SJSA1 (cell line): ENCODE measurements at places on chromosomes 5 and 9. TPM values are rescaled to one million over a fixed set of nuclear protein-coding genes. Genes with fewer than 3 reads are reported as not detected.

- no peak for DNase-seq
Observed at GRCh38 chr5:89190515-89191265, 307.7 kb upstream of the MEF2C start.

DNA sequence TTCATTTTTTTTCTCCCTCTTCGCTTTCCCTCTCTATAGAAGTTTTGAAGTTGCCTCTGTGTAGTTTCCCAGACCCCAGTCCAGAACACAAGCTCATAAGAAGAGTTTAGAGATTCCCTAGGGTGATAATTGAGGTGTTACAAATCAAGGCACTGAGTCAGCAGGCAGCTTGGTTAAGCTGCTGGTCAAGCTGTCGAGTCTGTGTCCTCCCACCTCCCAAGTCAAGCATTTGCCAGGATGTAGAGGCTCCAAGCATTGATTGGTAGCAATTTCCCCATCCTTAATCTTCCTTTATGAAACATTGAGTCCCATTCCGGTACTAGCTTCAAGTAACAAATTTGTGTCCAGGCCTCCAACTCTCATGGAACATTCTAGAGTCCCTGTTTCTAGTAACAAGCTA is 47.5 kb upstream of the SLC1A1 start:
- no peak for DNase-seq

DNA sequence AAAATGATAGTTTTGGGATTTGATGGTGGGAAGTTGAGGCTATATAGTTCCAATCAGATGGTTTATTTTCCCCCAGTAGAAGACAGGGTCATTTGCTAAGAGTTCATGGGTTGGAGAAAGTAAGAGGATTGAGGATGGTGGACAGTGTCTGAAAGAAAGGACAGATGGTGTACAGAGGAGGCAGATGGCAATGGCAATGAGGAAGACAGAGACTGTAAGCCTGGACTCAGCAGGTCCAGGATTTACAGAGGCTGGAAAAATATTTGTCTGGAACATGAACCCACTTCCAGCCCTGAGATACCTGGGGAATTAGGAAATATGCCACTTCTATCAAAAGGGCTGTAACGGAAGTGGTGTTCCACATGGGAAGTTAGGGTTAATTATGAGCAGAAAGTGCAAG is 84.5 kb downstream of the PCSK1 start:
- DNase-seq = no peak

- DNase-seq = no peak
Observed at GRCh38 chr5:60541980-60542379, 158.0 kb downstream of the DEPDC1B start.

GRCh38 chr5:72428669-72429068 is 78.5 kb downstream of the ZNF366 start:
- no peak for DNase-seq

DNA sequence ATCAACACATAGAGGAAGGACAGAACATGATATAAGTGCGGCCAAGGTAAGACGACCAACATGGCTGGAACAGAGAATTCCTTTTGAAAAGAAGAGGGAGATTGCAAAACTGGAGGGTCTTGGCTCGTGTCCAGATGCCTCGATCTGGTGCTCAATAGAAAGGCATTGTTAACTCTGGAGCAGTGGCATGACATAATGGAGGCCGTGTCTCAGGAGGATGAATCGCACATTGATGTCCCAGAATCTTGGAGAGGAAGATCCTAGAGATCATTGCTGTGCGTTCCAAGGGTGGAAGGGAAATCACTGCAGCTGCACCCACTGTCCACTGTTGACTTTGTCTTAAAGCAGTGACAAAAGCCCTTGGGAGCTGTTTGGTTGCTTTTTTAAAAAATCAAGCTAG is 30.9 kb downstream of the GRAMD2B start:
- DNase-seq = no peak

DNA sequence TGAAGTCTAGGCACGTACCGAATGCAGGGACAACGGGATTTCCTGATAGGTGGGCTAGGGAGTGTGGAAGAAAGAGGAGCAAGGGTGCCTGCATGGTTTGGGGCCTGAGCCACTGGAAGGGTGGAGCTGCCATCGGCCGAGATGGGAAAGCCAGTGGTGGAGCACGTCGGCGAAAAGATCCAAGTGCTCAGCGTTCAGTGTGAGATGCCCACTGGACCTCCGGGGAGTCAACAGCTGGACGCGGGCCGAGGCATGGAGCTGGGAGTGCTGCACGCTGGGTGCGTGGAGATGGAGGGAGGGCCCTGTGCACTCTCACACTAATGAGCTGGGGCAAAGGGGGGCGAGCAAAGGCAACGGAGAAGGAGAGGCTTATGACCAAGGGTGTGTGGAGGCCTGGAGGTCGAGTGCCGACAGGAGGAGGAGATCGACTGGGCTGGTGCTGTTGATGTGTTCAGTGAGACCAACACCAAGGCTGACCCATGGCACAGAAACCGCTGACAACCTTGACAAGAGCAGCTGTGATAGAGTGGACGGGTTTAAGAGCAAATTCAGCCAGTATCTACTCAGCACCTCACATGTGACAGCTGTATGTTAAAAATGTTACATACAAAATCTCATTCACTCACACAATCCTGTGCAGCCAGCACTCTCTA is 85.7 kb downstream of the STK10 start:
- no peak for DNase-seq

- no peak for DNase-seq
Observed at GRCh38 chr5:175452166-175452565, 8.2 kb upstream of the DRD1 start.

GRCh38 chr9:6911901-6912638 is 154.3 kb downstream of the KDM4C start:
- no peak for DNase-seq

DNA sequence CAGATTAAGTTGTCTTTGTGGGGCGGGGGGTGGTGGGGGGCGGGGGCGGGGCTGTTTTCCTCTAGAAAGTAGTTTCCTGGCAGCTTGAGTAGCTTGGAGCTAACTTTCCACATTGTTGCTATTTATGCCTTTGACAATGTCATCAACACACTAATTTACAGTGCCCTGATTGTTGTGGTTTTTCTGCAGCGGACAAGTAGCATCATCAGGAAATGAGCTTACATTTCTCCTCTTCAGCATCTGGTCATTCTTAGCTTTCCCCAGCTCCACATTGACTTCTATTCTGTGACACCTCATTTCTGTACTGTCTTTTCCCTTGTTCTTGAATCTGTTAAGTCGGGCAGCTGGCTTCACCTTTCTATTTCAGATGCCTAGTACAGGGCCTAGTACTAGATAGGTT is 112.3 kb upstream of the RAD23B start:
- no peak for DNase-seq

The CDH9 gene
- total RNA-seq = not detected in 2 replicates

The SLC4A9 gene
- total RNA-seq = not detected in 2 replicates

The EPB41L4A gene
- 0.11 TPM in 1 of 2 replicates, not detected in the other for total RNA-seq
